GM03348 (cell line): ENCODE measurements at places on chromosomes 2 and 18.
A peak's percentile ranks its signal among the peaks of the same experiment; 100 is the strongest.

DNA sequence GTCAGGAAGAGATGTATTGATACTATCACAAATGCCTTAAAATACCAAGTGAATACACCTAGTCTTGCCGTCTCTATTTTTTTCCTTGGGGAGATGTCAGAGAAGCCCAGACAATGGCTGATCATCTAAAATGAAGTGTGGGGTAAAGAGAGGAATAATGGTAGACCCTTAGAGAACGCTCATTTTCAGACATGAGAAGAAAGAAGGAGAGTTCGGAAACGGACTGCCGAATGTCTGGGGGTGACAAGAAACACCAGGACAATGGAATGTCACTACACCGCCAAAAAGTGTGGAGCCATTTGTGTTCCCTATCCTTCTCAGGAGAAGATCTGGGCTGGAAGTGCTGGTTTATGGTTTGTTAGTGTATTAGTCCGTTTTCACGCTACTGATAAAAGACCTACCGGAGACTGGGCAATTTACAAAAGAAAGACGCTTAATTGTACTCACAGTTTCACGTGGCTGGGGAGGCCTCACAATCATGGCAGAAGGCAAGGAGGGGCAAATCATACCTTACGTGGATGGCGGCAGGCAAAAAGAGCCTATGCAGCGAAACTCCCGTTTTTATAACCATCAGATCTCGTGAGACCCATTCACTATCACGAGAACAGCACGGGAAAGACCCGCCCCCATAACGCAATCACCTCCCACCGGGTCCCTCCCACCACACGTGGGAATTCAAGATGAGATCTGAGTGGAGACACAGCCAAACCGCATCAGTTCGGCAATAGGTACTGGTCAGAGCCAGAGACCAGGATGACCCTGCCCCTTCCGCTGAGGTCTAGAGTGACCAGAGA, 743.7 kb downstream of the GALR1 start:
- no peak for DNase-seq

DNA sequence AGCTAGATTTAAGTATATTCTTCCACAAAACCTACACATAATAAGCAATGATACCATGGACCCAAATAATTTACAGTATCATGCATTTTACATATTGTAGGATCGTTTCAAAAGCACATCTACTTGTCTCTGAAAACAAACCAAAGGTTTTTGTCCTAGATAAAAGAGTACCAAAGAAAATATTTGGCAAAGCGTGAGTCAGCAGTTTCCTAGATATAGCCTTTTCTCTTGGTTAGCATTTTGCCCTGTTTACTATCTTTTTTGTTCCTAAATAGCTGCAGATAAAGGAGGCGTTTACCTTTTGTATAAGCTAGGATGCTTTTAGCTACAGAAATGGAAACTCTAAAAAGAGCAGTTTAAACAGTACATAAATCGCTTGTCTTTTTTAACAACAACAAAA, 305.8 kb upstream of the GULP1 start:
- no peak for DNase-seq

DNA sequence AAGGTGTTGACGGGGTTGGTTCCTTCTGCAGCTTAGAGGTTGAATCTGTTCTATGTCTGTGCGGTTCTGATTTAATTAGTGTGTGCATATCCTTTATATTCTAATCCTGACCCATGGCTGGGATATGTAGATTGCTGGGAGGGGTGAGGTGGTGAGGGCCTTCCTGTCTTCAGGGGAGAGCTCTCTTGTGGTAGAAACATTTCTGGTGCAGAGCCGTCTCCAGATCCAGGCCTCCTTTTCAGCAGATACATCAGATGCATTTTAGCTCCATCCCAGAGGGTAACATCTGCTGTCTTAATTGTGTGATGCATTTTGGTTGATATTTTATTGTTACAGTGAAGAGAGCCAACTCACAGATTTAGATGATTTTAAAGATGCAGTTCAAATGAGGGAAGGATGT, 227.8 kb downstream of the AGAP1 start:
- DNase-seq, result no peak

DNA sequence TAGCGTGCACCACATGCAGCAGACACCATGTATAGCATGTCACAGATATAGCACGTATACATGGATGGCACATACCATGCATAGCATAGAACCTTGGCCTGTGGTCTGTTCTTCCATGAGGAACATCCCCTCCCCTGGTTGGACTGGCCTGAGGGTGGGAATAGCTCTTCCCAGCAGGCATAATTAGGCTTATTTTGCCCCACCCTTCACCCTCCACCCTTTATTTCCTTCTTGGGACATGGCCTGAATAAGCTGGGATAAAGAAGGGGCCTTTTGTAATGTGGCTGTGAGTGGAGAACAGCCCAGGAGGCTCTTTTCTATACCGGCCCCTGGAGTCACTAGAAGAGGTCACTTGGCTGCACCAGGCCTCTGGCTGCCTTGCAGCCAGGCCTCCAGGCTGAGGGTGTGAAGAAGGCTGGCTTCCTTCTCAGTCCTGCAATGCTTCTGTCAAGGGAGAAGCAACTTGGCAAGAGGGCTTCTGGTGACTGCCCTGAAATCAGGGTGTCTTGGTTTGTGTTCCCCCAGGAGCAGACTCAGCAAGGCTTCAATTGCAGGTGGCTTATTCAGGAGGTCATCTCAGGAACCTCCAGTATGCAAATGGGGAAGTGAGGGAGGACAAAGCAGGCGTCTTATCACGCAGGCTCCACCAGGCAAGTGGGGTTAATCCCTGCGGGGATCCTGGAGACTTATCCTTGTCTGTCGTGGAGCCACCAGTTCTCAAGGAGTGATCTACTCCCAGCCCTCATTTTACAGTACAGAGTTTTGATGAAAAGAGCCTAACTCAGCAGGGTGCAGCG, 68.2 kb downstream of the HS6ST1 start:
- no peak for DNase-seq

DNA sequence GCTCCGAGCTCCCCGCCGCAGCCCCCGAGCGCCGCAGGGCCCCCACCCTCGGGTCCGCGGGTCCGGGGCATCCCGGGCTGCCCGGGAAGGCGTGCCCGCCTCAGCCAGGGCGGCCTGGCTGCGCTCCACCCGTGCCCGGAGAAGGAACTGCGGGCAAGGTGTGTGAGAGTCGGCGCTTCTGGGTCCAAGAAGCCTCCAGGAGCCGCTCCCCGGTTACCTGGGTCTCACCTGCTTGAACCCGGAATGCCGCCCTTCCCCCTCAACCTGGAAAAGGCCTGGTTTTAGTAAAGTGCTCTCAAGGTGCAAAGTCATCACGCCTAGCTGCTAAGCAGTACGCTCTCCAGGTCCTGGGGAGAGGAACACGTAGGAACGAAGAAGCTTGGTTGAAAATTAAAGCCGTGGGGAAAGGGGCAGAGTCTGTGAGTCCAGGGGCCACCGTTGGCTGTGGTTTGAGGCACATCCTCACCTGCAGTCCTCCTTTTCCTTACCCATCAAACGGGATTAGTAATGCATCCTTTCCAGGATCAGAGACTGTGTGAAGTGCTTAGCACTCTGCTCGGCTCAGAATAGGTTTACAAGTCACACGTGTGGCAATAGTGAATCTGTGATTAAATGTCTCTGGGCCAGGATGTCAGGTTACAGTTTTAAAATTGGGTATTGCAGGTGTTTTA, 1.2 kb downstream of the ASAP2 start:
- peak; percentile 49 for DNase-seq

GRCh38 chr2:179861027-179861415, 391 bp downstream of the ZNF385B start:
- peak; percentile 36 for DNase-seq

DNA sequence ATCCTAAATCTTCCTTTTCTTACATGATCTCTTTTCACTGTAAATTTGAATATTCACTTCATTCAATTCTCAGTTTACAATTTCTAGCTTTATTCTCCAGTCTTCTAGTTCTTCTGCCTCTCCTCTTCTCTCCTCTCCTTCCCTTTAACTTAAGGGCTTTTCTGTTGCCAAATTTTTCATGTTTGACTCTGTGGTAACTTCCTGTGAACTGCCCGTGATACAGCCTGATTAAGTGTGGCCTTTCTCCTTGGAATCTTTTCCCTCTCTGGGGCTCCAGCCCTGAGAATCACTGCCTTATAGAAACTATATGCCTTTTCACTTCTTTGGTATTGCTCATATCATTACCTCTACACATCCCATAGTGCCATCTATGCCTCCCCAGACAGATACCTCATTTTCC, 1923.8 kb upstream of the CELF4 start:
- DNase-seq, result peak; percentile 2

DNA sequence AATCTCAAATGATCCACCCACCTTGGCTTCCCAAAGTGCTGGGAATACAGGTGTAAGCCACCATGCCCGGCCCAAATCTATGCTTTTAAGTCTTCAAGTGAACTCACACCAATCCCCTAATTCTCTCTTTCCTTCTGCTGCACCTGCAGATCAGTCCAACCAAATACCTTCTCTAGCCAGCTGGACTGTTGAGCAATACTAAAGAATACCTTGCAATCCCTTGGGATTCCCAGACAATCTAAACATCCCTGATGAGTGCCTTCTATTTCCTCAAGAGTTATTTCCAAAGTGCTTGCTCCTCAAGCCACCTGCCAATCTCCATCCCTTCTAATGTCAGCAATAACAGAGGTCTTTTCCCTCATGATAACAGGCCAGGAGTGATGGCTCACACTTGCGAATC, 48.6 kb downstream of the SF3B1 start:
- DNase-seq, result no peak

DNA sequence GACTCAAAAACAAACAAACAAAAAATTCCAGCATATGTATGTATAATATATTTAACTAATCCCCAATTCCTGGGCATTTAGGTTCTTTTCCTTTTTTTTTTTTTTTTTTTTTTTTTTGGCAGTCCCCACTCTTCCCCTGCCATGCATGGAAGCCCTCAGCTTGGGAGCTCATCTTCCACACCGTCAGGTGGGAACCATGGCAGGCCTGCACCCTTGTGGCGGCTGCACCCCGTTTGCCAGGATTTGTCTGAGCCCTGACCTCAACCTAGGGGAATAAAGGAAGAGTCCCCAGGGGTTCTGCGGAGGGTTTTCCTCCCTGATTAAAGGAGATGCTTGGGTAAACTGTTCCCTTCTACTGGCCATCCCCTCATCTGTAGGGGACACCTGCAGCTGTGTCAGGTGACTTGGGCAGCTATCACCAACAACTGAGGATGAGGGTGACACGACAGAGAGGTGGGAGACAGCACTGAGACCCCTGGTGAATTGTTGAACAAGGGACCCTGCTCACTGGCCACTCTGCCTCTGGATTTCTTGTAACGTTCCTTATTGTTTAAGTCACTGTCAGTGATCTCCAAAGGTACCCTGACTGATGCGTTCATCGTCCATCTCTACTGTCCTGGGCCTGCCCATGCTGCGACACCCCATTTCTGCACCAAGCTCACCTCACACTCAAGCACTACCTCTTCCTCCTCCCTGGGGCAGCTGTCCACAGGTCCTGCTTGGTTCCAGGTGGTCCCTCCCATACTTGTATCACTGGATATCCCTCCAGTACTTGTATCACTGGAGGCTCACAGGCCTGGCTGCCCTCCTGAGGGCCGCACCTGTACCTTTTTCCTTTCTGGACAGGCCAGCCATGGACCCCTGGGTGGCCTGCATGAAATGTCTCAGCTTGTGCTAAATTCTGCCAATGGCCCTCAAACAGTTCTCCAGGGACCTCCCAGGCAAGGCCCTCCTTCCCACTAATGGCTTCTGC, 14.5 kb downstream of the TMEM185B start:
- DNase-seq, result no peak

DNA sequence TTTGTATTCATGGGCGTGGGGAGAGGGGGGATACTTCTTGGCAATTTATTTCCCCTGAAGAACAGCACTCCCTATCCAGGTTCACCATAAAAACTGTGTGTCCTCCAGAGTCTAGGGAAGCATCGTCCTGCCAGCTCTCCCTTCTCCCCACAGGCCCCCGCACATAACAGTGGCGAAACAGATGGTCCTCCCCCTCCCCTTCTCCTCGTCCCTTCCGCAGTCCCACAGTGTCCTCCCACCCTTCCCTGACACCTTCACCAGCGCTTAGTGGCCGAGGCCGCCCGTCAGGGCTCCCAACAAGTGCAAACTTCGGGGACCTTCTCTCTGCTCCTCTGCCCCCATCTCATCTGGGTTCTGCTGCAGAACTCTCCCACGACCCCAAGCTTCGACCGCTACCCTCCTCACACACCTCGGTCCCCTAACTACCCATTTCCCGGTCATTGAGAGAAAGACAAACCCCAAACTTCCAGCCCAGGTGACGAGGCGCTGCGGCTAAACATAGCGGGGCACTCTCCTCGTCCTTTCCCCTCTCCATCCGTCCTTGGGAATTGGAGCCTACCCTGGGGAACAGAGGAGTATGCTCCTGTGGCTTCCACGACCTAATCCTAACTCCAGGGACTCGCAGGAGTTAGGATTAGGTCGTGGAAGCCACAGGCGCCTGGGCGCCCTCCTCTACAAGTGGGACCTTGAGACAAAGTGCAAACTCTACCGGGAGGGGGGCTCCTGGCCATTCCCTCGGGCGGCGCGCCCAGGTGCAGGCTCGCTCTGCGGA, 971 bp downstream of the ZNF385B start:
- DNase-seq, result peak; percentile 11

DNA sequence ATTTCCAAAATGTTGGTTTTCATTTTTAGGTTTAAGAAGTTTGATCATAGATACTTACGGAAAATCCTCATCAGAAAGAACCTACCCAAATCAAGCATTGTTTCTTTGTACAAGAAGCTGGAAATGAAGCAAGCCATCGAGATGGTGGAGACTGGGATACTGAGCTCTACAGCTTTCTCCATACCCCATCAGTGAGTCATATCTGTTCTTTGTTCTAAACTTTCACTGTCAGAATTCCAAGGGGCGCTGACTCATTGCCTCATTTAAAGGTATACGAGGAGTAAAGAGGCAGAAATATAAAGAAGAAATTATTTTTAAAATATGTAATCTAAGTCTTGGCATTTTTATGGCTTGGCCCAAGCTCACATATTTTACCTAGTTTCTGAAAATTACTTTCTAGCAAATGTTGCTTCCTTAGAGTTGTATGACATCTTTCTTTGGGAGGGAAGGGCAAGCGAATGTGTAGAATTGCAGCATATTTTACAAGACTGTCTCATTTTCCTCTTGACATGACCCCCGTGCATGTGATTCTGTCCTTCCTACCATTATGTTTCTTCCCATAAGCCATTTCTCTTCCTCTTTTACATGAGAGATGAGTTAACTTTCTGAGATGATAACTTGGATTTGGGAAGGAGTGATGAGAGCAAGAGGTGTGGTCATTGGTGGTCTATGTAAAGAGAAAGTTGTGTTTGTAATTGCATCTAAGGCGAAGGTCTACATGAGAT, 41.2 kb downstream of the SLC9A4 start:
- DNase-seq, result peak; percentile 86

- no peak for DNase-seq
These were observed 75.6 kb downstream of the LDAH start for GRCh38 chr2:20747317-20747716.

GRCh38 chr18:79523736-79524180, 128.0 kb downstream of the NFATC1 start:
- no peak for DNase-seq

DNA sequence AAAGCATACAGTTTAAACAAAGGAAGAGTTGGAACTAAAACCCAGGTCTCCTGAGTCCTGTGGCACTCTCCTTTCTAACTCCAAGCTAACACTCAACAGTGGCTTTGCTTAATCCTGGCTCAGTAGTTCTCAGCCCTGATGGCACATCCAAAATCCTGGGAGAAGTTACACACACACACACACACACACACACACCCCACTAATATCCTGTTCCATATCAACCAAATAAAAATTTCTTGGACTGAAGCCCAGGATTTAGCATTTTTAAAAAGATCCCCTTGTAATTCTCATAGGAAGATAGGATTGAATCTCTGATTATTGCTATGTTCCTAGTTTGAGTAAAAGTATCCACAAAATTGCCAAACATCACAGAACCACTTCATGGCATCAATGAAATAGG, 136.1 kb upstream of the RIOK3 start:
- DNase-seq, result no peak

GRCh38 chr18:934518-935133, 30.0 kb downstream of the ADCYAP1 start:
- no peak for DNase-seq
